Upper lobe of right lung (tissue), 1 donor: ENCODE measurements at places on chromosomes 1 and 21.

DNA sequence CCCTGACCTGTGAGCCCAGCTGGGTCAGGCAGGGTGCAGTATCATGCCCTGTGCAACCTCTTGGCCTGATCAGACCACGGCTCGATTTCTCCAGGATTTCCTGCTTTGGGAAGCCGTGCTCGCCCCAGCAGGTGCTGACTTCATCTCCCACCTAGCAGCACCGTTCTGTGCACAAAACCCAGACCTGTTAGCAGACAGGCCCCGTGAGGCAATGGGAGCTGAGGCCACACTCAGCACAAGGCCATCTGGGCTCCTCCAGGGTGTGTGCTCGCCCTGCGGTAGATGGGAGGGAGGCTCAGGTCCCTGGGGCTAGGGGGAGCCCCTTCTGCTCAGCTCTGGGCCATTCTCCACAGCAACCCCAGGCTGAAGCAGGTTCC is 29.6 kb downstream of the SLC19A1 start:
- peak; percentile 41 for DNase-seq

DNA sequence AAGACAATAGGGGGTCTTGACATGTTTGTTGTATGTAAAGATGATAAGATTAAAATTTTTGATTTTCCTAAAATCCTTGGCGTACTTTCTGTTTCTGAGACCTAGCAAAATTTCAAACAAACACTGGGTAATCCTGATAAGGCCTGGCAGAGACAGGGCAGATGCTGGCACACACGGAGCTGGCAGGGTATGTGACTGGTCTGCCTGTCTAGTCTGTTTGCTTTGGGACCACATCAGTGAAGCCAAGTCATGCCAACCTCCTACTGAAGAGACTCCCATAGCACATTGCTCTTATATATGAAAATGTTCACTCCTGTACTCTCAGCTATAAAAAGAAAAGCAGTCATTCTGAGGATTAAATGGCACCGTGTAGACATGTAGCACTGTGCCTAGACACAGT is 14.1 kb downstream of the TOR3A start:
- DNase-seq, result no peak

DNA sequence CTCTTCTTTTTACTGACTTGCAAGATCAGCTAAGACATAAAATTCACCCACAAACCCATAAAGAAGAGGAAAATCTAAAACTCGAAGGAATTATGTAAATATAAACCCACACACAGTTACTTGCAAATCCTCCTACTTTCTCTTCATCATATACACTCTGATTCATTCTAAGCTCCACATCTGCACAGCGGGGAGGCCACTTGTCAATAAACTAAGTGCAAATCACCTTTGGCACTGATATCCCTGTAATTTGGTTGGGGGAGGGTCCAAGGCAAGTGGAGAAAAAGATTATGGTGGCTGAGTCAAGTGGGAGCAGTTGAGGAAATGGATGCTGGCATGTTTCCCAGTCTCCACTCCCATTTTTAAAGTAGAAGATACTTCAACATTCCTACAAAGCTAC is 596.5 kb downstream of the MATN1 start:
- no peak for DNase-seq

GRCh38 chr1:232965912-232966217 is 15.5 kb downstream of the NTPCR start:
- DNase-seq, result no peak

DNA sequence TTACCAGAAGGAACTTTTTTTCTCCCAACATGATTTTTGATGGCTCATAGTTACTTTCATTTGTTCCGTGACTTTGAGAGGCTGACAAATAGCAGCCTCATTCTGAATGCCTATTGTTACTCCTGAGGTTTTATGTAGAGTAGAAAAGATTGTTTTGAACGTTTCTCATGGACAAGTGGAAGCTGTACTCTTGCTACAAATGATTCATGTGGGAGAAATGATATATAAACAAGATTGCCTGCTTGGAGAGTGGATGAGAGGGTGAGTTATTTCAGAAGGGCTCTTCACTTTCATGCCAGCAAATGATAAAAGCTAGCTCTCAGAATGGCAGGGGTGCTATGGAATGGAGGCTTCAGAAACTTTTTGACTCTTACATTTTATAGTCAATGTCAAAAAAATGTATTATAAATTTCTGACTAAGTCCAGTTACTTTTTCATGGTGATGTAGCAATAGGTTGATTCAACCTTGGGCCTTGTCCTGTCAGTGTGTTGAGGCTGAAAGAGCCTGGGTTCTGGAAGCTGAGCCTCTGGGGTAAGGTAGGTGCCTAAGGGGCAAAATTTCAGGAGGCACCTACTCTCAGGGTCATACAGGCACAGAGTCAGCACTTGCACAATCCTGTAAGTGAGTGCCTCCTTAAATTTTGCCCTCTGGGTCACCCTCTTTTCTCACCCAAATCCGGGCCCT is 19.4 kb downstream of the JUN start:
- no peak for DNase-seq

DNA sequence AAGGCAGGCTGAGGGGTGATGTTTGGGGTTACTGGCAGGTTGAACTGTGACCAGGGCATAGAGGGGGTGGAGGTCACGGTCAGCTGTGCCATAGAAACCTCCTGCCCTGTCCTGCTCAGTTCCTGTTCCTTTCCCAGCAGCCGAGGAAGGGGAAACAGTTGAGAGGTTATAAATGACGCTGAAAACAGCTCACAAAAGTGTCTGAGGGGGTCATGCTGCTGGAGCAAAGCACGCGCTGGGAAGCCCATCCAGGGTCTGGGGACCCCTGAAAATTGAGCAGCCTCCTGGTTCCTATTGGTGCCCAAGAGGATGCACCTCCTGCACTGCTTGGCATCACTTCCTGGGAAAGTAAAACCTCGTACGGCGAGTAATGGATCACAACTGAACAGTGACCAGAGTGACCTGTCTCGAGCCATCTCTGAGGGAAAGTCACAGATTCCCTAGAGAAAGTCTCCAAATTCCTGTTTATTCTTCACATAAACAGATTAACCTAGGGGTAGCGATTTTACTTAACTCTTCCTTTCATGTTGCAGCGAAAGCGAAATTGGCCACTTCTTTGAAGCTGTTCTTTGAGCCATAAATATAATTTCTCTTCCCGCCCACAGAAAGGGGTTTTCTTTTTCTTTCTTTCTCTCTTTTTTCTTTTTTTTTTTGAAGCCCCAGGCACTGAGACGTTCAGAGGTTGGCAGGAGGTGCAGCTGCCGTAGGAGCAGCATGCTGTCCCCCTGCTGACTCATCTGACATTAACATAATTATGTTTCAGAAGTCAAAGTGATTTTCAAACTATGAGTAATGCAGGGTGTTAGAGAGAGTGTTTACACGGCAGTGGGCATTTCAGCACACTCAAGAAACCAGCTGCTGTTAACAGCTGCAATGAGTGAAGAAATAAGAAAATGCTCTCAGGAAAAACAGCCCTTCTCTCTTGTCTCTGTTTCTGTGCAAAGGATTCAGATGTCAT is 41.8 kb upstream of the ATF3 start:
- no peak for DNase-seq

DNA sequence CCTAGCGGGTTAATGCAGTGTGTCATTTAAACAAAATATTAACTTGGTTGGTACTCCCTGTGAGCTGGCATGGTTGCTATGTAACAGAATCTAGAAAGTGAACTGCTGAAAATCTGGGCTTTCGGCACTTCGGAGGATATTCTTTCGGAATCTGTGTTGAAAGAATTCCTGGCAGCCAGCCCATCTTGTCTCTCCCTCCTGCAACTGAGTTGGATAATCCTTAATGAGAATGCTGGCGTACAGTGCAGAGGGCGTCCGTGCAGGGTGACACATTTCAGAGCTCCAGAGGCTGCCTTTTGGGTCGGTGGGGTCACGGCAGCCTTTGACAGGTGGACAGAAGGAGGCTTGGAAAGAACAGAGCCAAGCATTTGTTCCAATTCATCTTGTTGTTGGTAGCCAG is 3.7 kb downstream of the KAZN start:
- DNase-seq, result no peak

GRCh38 chr1:44817771-44818495 is 9.6 kb downstream of the BTBD19 start:
- no peak for DNase-seq

DNA sequence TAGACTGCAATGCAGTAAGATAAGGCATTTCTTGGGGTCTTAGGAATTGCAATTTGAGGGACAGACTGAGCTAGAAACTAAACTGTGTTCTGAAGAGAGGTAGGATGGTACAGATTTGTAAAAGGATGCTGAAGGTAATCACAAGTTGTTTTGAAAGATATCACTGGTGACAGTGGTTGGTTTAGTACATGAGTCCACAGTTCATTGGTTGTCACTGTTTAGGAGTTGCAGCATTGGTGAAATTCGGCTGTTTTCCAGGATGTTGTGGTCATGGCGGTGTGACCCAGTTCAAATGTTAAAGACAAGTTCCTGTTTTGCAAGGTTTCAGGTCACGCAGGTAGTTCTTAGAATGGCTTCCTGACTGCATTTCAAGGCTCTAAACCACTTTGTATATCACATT is 292.8 kb upstream of the B3GALT2 start:
- no peak for DNase-seq

- DNase-seq, result no peak
Measured at GRCh38 chr1:107935396-107936064, 29.4 kb downstream of the VAV3 start.

DNA sequence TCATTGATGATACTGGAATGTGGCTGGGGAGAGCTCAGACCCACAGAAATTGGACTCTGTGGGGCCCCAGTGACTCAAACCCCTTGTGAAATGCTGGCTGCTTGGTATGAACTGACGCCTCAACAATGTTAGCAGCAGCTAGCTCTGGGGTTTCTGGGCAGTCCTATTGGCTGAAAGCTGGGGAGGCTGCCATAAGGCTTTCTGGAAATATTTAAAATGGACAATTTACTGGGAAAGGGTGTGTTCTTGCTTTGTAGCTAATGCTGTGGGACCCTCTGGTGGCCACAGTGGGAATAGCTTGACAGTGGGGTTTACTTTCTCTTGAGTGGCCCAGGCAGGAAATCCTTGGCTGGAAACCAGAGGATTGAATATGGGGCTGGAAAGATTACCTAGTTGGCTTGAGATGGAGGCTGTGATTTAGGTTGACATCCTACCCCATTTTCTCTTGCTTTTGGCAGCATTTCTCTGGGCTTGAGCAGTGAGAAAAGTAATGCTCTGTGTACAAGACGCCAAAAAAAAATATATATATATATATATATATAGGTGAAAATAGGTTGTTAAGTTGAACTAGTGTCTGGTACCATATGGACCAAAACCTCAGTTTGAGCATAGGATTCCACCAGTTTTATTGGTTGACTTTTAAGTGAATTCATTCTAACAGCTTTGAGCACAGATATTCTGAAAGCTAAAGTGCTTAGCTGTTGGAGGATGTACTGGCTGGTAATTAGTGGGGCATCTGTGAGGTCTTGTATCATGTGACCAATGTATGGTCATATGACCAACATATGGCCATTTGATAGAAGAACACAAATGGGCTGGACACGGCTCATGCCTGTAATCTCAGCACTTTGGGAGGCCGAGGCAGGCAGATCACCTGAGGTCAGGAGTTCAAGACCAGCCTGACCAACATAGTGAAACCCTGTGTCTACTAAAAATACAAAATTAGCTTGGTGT is 8.2 kb upstream of the S100A10 start:
- peak; percentile 84 for DNase-seq

DNA sequence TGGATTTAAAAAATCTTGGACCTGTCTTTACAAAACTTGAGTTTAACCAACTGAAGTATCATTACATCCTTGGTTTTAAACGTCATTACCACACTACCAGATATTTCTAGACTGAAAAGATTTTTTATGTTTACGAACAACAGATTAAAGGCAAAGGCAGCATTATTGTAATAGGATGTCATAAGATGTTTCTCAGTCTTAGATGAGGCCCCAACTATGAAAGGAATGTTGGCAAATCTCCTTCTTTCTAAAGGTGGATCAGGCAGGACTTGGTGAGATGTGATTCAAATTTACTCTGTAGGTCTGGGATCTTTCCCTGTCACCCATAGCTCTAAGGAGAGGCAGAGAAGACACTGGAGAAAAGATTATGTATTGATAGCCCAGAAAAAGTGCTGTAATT is 417.9 kb downstream of the PTBP2 start:
- DNase-seq, result no peak

DNA sequence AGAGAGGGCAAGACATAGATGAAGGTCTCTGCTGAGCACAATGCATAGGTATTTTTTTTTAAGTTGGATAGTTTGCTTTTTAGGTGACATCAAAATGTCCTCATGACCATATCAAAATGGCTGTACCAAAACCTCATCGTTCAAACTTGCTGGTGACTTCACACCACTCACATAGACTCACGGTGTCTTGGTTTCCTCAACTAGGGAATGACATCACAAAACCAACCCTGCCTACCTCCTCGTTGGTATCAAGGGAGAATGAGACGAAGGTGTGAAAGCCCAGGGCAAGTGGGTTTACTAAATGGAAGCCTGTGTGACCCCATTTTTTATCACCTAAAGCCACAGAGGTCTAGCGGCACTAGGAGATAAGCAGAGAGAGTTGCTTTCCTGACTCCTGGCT is 1.6 kb downstream of the PIGR start:
- DNase-seq, result no peak

DNA sequence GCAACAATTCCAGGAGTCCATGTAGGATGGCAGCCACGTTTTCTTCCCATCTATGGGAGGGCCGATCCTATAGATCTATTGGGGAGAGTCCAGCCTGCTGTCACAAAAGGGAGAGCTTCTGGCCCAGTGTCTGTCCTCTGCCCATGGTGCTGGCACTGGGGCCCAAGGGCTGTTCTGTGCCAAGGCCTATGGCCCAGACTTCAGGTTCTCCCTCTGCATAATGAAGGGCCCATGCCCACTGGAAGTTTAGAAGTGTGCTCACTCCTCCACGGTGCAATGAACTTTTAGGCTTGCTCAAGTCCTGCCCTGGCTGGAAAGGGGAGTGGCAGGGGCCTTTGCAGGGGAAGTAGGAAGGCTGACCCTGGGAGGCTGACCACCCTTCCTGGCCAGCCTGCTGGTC is 44.1 kb upstream of the ATP2B4 start:
- DNase-seq, result no peak

- DNase-seq, result no peak
Measured at GRCh38 chr1:234507626-234508387, 28.8 kb upstream of the TARBP1 start.

DNA sequence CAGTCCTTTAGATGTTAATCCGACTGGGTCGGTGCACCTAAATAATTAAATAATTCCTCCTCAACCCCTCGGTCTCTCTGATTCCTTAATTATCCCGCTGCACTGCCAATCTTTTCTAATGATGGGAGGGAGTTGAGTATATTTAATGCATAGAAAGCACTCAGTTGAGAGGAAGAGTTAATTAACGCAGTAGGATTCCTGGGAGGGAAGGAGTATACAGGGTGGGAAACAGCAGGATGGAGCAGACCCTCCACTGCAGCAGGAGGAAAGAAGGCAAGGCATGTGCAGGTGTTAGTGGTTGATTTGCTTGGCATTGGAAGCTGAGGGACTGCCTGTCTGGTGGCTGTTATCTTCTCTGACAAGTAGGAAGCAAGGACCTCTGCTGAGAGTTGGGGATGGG is 9.9 kb upstream of the REN start:
- DNase-seq, result no peak
